ENCODE measurements at places on chromosomes 7 and 10.

DNA sequence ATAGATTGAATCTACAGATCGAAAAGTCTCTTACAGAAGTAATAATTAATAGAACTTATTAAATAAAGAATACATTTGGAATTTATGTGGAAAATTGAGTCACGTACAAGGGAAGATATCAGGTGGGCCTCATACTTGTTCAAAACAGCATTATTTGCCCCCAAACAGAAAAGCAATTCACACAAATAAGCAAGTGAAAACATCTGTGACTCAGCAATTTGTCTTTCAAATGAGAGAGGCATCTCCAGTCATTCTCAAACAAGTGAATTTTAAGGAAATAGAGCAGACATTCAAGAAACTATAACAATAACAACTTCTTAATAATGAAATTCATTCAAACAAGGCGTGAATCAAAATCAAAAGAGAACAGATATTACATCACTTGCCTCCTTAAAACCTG lies 50.1 kb downstream of the SEMA3A start:
- DNase-seq, result no peak

GRCh38 chr7:27133409-27134231 lies 3.1 kb upstream of the HOXA4 start:
- DNase-seq, result no peak

GRCh38 chr10:93079663-93080349 lies 6.1 kb downstream of the CYP26A1 start:
- DNase-seq, result no peak

DNA sequence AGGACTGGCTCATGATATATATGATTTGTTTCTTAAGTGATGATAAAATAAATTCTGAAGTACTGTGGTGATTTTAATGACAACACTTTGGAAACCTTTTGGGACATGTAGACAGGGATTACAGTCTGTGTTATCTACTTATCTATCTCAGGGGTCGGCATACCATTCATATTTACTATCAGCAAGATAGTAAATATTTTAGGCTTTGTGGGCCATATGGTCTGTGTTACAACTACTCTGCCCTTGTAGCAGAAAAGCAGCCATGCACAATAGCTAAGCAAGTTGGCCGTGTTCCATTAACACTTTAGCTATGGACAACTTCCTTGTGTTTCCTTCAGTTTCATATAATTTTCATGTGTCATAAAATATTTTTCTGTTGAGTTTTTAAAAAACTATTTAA lies 97.8 kb upstream of the PRPS1L1 start:
- DNase-seq, result no peak

- DNase-seq, result no peak
These were observed 196.6 kb downstream of the BBS9 start for GRCh38 chr7:33325754-33326484.

DNA sequence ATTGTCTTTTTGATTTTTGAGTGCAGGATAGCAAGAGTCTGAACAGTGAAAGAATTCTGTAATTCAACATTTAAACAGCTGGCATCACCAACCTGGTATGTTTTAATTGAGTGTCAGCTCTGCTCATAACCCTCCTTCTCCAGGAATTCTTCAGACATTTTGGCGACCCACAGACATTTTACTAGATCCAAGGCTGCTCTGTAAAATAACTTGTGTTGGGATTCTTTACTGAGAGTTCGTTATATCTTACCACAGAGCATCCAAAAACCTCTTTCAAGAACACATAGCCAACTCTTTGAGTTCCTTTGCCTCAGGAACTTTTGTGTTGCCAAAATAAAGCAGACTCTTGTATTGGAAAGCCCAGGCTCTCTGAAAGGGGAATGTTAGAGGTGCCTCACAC lies 27.7 kb upstream of the SORCS3 start:
- DNase-seq, result no peak

- no peak for DNase-seq
These were observed 5.4 kb upstream of the FZD9 start for GRCh38 chr7:73427902-73428787.

DNA sequence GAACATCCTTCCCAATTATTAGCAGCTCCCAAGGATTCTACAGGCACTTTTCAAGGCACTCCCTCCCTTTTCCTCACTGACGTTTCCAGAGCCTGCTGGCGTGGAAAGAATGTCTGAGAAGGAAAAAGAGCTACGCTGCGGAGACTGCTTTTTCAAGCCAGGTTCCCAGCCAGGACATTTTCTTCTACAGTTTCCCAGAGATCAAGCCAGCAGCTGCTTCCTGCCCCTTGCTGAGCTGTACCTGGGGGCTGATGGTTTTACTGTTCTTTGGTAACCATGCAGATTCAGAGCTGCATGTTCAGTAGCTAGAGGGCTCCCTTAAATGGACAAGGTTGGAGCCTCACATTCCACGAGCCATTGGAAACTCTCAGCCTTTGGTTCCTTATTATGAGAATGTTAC lies 133.4 kb downstream of the EVX1 start:
- no peak for DNase-seq

DNA sequence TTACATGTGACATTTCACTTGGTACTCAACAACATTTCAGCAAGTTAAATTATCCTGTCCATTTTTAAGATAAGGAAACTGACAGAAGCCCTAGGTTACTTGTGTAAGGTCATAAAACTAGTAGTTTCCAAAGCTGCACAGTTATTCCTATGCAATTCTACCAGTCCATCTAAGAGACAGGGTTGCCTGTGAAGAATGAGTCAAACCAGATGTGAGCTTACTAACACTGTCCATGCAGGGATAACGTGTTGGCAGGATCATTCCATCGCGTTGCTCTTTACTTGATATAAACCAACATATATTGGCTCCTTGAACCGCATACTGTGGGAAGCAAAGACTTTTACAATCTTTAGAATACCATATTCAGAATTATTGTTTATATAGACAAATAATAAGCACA lies 280.9 kb upstream of the HGF start:
- peak; percentile 12 for DNase-seq

DNA sequence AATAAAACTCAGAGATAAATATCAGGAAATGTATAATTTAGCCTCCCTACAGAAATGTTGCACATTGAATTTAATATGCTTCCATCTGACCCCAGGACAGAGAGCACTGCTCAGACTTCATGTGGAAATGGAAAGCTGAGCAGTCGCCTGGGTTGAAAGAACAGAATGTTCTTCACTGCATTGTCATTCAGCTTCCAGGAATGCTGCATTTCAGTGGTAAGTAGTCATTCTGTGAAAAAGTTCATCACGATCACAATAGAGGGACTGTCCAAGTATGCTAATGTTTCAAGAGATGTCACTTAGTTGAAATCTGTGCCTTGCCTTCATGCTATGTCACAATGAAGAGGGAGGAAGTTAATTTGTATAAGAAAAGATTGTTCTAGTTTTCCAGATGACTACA lies 147.3 kb downstream of the NRCAM start:
- DNase-seq, result no peak

GRCh38 chr7:82390936-82391335 lies 52.6 kb downstream of the CACNA2D1 start:
- DNase-seq, result no peak
